ENCODE measurements at places on chromosomes 7 and 10.

- DNase-seq, result no peak
Measured at GRCh38 chr10:30583778-30584415, 45.7 kb downstream of the LYZL2 start.

- no peak for DNase-seq
Measured at GRCh38 chr7:158414002-158414401, 173.6 kb downstream of the PTPRN2 start.

GRCh38 chr10:95561864-95562177, 650 bp upstream of the SORBS1 start:
- DNase-seq, result no peak

DNA sequence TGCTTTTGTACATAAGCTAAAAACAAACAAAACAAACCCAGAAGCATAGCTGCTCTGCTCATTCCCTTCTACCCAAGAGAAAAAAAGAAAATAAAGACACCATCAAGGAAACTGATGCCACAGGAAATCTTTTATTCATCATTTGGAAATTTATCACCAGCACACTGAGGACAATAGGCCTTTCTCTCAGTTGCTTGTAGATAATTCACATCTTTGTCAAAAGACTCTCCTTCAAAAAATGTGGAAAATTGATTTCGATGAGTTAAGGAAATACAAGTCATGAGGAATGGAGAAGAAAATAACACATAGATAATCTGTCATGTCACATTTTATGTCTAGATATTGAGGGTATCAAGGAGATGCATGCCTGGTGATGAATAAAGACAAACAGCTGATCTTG, 53.5 kb downstream of the ZNF37A start:
- DNase-seq, result no peak

DNA sequence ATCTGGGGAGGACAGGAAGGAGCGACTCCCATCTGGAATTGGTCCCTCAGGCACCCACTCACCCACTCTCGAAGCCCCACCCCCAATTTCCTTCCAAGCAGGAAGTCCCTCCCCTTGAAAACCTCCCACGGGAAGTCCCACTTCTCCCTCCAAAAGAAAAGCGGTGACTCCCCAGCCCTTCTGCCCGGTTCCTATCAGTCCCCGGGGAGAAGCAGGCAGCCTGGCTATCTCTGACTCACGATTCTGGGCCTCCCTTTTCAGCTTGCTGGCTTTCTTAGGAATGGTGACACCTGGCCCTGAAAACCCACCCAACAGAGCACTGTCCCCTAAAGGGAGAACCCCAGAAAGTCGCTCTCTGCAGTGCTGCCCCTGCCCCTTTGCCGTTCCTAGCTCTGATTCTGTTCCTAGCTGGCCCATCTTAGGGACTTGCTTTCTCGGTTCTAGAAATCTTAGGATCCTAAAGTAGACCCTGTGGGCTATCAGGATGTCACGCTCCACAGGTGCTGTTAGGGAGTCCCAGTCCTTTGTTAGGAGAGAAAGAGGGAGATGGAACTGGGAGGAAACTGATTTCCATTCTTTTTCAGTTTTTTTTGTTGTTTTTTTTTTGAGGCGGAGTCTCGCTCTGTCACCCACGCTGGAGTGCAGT, 6.0 kb downstream of the TSC22D4 start:
- DNase-seq, result no peak

DNA sequence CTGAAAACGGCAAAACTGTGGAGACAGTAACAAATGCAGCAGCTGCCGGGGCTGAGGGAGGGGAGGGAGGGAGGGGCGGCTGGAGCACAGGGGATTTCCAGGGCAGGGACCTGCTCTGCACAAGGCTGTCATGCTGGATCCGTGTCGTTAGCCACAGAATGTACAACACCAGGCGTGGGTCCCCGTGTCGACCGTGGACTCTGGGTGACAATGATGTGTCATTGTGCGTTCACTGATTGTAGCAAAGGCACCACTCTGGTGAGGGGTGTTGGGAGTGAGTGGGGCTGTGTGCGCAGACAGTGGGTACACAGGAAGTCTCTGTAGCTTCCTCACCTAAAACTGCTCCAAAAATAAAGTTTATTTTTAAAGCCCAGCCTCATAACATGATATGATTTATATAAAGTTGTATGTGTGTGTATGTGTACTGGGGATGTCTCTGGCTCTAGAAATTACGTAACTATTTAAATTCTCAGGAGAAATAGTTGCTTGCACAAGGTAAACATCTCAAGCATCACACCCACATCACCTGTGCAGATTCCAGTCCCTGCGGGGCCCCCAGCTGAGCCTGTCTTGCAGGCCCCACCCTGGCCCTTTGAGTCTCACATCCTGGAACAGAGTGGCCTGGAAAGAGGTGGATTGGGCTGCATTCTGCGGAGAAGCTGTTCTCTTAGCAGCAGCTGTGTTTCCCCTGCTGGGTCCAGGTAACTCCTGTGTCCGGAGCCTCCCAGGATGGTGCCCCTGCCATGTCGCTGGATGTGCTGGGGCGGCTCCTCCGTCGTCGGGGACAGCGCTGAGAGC, 135.7 kb downstream of the DYNC2I1 start:
- DNase-seq, result no peak

DNA sequence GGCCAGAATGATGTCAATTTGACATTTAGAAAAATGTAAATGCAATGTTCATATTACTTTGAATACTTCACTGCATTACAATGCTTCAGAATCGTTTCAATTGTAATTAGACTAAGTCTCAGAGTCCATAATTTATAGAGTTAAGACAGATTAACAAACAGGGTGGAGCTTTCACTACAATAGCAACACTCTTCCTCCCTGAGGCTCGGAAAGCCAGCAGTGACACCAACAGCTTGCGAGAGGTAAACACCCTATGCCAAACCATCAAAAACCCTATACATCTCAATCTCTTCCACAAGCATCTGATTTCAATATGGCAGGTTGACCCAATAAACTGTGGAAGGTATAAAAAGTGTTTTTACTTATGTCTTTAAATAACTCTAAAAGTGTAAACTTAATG, 72.2 kb downstream of the DOCK4 start:
- DNase-seq, result no peak

GRCh38 chr10:112295853-112296830, 12.9 kb downstream of the TECTB start:
- DNase-seq, result no peak

DNA sequence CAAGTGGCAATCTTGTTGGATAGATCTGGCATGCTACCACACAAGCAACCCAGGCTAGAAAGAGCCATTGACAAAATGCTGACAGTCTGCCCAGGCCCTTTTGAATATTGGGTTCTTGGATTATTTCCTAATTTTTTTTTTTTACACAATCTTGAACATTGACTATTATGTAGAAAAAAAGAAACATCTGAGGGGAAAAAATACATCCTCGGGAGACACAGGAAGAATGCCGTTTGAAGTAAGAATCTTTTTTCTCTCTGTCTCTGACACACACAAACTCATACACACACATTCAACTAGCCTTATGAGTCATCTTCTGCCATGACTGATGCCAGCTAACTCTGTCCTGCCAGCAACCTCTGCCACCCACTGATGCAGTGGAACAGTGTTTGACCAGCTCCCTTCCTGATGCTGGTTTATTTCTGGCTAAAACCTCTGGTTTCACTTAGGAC, 47.2 kb downstream of the SORBS1 start:
- DNase-seq, result peak; percentile 27
